Activated CD4-positive, alpha-beta T cell treated with anti-CD3 and anti-CD28 coated beads, Interleukin-10, Interleukin-2, amounts not matched to agents 100 ng/mL and 50 ng/mL, durations not matched to agents 16 hours and 8 hours (primary cell): ENCODE measurements at places on chromosomes 12 and 14.

GRCh38 chr12:2456813-2457186 lies 338.0 kb upstream of the FKBP4 start:
- DNase-seq = no peak

GRCh38 chr12:51773145-51773869 lies 75.2 kb downstream of the FIGNL2 start:
- no peak for DNase-seq

GRCh38 chr12:116436561-116437249 lies 122.5 kb upstream of the MAP1LC3B2 start:
- DNase-seq = no peak

DNA sequence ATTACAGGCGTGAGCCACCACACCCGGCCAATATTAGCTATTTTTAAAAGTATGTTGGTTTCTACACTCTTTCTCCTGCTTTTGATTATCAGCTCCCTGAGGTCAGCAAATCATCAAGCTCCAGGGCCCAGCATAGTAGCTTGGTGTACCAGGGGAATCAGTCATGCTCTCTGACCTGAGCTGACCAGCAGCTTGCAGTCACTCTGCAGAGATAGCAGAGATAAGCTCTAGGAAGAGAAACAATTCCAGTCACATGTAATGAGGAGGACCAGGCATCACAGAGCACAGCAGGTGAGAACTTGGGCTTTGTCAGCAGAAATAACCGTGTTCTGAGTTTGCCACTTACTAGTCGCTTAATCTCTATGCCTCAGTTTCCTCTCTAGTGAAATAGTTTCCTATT lies 8.5 kb downstream of the PLEKHD1 start:
- DNase-seq = no peak

DNA sequence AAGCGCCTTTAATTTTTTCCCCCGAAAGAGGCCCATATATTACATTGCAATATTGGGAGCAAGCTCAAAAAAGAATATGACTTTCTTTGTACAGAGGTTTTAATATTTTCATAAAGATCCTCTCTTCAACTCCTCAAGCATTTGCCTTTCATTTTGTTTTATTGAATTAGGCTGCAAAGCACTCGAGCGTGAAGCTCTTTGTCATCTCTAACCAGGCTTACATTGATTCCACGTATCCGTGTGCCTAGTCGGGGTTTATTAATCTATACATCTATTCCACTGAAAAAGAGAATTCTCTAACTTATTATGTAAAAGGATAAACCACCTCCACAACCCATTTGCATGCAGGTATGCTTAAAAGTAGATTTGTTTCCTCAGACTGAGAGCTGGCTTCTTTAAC lies 234.8 kb upstream of the TMPO start:
- DNase-seq = no peak

DNA sequence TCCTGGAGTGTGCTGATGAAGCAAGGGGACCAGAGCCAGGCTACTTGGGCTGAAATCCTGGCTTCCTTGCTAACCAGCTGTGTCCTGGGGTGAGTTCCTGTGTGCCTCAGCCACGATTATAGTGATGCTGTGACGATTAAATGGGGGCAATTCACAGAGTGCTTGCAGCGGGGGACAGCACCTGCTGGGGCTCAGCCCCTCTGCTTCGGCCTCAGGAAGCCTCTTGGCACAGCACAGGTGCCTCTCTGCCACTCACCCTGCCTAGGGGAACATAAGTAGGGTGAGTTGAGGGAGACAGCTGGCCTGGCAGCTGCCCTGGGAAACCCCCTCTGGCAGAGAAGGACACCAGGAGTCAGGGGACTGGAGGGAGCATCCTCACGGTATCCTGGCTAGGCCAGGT lies 9.4 kb downstream of the KRT80 start:
- no peak for DNase-seq

DNA sequence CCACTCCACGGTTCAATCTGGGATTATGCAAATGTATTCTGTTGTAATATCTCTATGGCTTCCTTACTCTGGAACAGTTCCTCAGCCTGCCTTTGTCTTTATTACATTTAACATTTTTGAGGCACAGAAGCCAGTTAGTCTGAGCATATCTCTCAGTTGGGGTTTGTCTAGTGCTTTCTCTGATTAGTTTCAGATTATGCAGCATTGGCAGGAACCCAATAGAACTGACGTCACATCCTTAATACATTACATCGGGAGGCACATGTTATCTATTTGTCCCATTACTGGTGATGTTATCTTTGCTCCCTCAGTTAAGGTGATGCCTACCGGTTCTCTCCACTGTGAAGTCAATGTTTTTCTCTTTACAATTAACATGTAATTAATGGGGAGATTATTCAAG lies 62.4 kb downstream of the PPM1A start:
- DNase-seq = no peak
